ENCODE measurements at places on chromosomes 16 and 17. TPM values are rescaled to one million over a fixed set of nuclear protein-coding genes. Genes with fewer than 3 reads are reported as not detected.

GRCh38 chr16:62392698-62393097 lies 356.5 kb upstream of the CDH8 start:
- DNase-seq, result no peak

DNA sequence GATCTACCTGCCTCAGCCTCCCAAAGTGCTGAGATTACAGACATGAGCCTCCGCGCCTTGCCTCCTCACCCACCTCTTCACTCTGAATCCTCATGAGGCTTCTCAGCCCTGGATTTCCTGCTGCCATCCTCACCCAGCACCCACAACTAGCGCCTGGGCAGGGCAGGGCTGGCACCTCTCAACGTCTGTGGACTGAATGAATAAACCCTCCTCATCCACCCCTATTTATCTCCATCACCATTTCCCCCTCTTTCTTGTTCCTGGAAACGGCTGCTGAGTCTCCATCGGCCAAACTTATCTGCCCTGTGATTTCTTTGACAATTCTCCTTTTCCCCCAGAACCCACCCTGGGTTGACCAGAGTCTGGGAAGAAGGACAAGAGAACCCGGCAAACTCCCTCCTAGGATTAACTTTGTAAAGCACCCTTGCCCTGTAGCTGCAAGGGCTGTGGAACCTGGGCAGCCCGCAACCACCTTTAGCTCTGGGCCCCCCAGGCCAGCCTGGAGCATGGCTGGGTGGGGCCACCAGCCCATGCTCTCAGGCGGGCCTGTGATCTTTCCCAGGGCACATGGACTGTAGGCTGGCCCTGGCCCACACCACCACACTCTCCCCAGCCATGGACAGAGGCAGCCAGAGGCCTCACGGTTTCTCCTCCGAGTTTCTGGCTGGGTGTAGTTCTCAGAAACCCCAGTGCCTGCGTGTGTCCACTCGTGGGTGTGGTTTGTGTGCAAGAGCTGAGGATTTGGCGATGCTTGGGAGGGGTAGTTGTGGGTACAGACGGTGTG lies 2.4 kb downstream of the SPN start:
- no peak for DNase-seq

- DNase-seq, result no peak
These were observed 609.6 kb upstream of the C16orf82 start for GRCh38 chr16:26457095-26457494.

DNA sequence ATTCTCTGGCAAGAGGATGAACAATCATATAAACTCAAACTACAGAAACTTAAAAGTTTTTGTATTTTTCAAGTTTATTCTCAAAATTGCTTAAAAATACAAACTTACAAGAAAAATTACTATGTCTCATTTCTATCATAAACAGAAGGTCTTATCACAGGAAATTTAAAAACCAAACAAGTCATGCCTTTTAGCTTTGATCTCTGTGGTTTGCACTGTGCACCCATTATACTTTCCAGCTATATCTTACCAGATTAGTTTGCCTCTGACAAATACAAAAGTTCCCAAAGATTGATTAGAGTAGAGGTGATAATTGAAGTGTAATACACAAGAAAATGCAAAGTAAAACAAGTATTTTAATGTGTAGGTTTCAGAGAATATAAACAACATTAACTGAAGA lies 117.4 kb downstream of the MYO1D start:
- no peak for DNase-seq

DNA sequence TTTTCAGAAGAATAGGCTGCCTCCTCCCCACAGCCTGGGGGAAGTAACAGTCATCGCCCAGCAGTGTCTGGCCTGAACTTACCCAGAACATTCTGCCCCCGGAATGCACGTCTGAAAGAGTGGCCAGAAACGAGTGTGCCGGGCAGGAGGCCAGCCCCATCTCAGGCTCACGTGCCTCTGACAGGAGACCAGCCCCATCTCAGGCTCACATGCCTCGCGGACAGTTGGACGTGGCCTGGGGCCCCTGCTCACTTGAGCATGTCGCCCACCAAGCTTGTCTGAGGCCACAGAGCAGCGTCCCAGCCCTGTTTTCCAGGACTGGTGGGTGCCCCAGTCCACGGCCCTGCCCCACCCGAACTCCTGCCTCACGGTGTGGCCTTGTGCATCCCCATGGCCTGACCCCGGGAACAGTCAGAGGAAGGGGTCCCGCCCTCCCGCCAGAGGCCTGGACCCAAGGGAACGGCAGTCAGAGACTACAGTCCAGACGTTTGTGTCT lies 16.3 kb upstream of the CDH15 start:
- DNase-seq, result peak; percentile 84

DNA sequence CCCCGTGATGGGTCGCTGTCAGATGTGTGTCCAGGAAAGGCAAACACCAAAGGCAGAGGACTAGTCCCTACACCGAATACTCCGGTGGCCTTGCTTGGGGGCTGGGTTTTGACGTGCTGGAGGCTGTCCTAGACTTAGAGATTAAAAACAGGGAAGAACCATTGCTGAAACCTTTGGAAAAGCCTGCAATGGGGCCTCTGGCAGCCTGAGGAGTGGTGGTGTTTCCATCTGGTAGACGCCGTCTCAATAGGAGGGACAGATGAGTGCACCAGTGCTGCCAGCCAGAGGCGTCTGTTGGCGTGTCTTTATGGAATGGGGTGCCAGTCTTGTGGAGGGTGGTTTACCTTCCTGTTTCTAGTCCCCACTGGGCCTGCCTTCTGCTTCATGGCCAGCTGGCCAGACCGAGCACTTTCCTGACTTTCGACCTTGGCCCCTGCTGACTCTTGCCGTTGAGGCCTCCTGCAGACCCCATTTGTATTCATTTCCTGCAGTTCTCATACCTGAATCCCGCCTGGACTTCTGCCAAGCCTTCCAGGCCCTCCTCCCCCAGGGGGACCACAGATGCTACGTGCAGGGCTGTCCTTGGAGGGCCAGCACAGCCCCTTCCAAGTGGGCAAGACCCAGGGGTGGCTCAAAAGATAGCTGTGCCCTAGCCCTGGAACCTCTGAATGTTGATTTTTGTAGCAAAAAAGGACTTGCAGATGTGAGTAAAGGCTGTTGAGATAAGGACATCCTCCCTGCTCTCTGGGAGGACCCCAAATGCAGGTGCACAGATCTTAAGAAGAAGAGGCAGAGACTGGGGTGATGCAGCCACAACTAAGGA lies 1.9 kb upstream of the DNASE1 start:
- no peak for DNase-seq

DNA sequence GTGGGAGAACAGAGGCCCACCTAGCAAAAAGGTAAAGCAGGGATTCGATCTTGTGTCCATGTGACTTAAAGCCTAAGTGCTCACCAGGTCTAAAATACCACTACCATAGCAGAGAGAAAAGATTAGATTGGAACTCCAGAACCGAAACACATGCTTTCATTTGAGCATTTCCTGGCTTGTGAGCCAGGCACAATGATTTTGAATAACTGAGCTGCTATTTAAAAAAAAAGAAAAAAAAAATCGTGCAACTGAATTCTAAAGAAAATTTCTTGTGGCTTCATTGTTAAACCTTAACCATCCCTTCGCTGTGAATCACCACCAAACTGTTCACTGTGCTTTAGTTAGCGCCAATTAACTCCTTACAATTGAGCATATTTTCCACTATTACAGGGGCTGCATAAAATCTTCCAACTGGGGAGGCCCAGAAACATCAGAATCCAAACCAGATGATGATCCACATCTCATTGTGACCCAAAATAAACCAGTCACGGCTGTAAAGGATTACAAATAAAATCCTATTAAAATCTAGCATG lies 366.4 kb upstream of the ERCC4 start:
- no peak for DNase-seq

- peak; percentile 33 for DNase-seq
These were observed 70.5 kb downstream of the NDEL1 start for GRCh38 chr17:8506145-8506544.

DNA sequence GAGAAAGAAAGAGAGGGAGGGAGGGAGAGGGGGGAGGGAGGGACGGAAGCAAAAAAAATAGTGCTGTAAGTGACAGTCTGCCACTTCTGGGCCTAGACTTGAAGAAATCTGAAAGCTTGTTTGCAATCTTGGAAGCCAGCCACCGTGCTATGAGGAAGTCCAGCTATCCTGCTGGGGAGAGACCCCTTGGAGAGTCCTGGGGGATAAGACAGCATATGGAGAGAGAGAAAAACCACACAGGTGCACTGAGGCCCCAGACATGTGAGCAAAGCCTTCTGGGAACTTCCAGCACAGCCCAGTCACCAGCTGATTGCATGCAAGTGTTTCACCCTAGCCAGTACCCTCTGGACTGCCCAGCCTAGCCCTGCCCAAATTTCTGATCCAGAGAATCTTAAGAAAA lies 12.6 kb upstream of the ALOX12B start:
- DNase-seq, result no peak

- DNase-seq, result no peak
These were observed at the start of gene SHISA6 for GRCh38 chr17:11240841-11241610. Gene SHISA6, plus strand, starts transcription at chr17:11241213.

DNA sequence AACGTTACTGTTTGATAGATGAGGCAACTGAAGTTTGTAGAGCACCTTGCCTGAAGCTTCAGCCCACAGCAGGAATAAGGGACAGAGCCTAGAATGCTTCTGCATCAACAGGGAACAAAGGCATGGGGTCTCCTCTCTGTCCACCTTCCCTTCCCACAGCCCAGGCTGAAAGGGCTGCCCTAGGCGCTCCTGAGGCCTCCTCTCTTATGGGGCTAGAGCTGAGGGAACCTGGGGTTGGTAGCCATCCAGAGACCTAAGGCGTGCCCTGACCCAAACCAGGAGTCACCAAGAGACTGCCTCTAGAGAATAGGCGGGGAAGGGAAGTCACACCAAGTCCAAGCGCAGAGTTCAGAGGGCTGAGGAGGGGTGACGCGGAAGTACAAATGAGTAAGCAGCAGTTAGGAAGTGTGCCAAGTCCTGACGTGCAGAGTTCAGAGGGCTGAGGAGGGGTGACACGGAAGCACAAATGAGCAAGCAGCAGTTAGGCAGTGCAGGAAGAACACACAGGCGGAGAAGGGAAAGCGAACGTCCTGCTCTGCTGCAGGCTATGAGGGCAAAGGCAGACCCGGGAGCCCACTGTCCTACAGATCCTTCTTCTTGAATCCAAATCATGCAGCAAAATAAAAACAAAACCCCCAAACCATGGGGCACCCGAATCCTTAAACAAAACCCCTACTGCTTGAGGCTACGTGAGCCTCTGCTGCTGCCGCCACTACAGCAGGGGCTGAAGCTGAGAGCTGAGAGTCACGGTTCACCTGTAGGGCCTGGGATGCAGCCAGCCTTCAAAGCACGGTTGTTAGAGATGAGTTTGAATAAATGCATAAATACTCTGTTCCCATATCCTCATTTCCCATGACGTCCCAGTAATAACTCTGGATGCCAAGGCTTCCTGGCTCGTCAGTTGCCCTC lies 2.7 kb upstream of the SPG7 start:
- peak; percentile 92 for DNase-seq

- DNase-seq, result no peak
These were observed 235.2 kb downstream of the C16orf78 start for GRCh38 chr16:49608779-49609178.

DNA sequence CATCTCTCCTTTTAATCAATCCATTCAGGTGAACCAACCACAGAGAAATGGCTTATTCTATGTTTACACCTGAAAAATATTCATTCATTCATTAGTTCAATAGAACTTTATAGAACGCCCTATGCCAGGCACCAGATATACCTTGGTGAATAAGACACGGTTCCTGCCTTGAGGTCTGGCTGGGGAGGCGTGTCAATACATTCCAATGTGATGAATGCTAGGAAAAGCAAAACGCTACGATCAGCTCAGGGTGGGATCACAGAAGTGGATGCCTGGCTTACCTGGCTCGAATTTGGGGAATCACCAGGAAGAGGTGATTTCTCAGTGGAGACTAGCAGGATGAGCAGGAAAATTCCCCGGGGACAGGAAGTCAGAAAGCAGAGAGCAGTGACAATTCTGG lies 17.5 kb upstream of the WFIKKN2 start:
- DNase-seq, result no peak

DNA sequence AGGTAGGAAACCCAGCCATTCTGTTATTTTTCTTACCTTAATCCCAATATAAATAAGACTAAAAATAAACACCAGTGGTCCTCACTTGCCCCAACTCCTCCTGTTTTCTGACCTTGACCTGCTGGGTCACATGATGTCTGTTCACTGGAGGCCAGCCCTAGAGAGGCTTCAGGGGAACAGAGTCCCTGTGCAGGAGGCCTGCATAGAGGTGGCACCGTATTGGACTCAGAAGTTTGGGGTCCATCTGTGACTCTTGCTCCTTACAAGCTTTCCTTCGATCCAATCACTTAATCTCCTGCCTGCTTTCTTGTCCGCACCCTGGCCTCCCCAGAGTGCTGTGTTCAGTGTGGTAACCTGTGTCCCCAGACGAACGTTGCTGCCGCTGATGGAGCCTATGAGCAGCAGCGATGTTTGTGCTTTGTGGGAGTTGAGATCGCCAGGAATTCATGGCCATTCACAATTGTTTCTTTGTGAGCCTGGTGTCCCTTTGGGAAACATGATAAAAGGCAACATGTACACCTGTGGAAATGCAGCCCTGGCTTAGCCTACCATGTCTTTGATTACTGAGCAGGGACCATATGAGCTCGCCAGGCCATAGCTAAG lies 4.7 kb downstream of the IGSF6 start:
- no peak for DNase-seq

GRCh38 chr16:3054965-3055733 lies 8.8 kb downstream of the MMP25 start:
- DNase-seq, result no peak

DNA sequence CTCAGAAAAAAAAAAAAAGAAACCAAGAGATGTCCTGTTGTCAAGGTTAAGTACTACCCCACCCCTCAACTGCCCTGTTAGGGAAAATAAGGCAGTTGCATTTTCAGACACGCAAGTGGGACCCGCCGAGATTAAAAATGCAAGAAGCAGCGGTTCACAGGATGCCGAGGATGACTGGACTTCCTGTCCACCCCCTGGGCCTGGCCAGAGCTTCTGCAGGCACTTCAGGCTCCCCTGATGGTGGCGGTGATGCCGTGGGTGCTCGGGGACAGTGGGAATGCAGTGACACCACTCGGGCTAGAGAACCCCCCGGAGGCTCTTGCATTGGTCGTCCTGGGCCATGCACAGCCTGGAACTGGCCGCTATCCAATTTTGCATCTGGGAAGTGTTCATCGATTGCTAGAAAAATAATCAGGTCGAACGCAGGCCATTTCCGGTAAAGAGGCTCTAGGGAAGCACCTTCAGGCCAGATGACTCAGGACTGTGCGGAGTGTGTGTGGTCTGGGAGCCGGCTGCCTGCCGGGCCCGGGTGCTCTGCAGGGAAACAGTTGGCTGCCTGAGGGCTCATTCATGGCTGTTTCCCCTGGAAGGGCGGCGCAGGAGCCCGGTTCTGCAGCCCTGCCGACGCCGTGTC lies 13.4 kb upstream of the CRISPLD2 start:
- DNase-seq, result no peak

- no peak for DNase-seq
These were observed 2.3 kb downstream of the TAOK2 start for GRCh38 chr16:29975811-29976511.

Gene SCNN1G
- not detected for polyA plus RNA-seq

Gene STAC2
- polyA plus RNA-seq, result 0.29 TPM

Gene CENPV
- polyA plus RNA-seq, result 42.6 TPM

Gene FTO
- 14.2 TPM for polyA plus RNA-seq

Gene NSRP1
- 32.7 TPM for polyA plus RNA-seq

Gene TBX2
- polyA plus RNA-seq, result 3.5 TPM

Gene NOS2
- 0.14 TPM for polyA plus RNA-seq

Gene PRPSAP2
- 8.2 TPM for polyA plus RNA-seq

Gene TRPV2
- polyA plus RNA-seq, result 3.4 TPM

Gene KRT24
- polyA plus RNA-seq, result not detected

Gene NLRC3
- 0.25 TPM for polyA plus RNA-seq

Gene DHRS7C
- 95.8 TPM for polyA plus RNA-seq

Gene MT1F
- 3.2 TPM for polyA plus RNA-seq

Gene KRTAP4-6
- not detected for polyA plus RNA-seq

Gene UTS2R
- not detected for polyA plus RNA-seq

Gene KRTAP17-1
- polyA plus RNA-seq, result not detected

Gene ADORA2B
- polyA plus RNA-seq, result 0.07 TPM

Gene OSGIN1
- polyA plus RNA-seq, result 39.4 TPM

Gene IFI35
- 6.5 TPM for polyA plus RNA-seq

Gene SPHK1
- polyA plus RNA-seq, result 3.1 TPM
